Activated CD8-positive, alpha-beta T cell treated with anti-CD3 and anti-CD28 coated beads for 36 hours (primary cell): ENCODE measurements at places on chromosomes 7 and 10.

DNA sequence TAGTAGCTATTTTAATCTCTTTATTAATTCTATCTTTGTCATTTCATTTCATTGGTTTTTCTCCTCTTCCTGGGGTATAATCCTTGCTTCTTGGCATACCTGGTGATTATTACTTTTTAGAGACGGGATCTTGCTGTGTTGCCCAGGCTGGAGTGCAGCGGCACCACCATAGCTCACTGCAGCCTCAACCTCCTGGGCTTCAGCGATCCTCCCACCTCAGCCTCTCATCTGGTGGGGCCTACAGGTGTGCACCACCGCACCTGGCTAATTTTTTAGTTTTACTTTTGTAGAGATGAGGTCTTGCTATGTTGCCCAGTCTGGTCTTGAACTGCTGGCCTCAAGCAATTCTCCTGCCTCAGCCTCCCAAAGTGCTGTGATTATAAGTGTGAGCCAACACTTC is 22.0 kb upstream of the OCM2 start:
- no peak for DNase-seq

GRCh38 chr7:152677808-152678670 is 2.1 kb upstream of the XRCC2 start:
- DNase-seq = no peak

GRCh38 chr7:27697861-27698430 is 35.3 kb upstream of the HIBADH start:
- DNase-seq = peak; percentile 34

DNA sequence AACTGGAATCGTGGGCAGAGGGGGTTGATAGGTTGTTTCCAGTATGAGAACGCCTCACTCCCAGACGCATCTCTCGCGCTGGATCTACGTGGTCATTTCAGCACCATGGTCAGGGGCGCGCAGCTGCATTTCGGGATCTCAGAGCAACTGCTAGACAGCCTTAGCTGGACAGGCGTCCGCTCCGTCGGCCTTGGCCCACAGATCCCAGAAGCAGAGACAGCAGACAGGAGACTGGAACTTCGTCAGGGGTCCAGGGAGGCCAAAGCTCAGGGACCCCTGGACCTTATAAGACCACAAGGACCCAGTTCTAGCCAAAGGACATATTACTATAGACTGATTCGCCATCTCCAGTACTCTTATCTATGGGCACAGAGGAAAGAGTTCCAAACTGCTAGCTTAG is 5.3 kb downstream of the NEUROG3 start:
- peak; percentile 59 for DNase-seq

GRCh38 chr10:78947733-78948132 is 121.0 kb upstream of the ZMIZ1 start:
- no peak for DNase-seq

DNA sequence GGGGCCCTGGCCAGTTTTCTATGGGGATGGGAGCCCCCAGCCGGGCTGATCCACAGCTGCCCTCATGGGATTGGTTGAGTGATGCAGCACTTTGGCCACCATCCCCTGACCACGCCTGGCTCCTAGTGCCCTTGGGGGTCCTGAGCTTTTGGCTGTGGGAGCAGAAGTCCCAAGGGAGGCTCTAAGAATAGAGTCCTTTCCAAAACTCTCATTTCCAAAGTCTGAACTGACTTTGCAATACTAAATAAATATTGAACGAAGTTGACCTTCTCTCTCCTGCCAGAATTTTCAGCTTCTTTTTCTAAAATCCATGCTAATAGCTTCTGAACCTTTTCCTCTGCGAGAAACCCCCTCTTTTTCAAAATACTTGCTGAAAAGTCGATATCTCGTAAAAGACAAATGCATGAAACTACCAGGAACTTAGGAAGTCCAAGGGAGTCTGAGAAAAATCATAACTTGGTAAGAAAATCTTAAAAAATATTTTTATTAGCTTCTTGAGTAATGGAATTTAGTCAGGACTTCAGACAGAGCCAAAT is 62.7 kb upstream of the IGFBP3 start:
- DNase-seq = no peak

GRCh38 chr7:69598487-69599285 is 411 bp downstream of the AUTS2 start:
- peak; percentile 8 for DNase-seq

GRCh38 chr7:100965723-100966541 is 3.4 kb upstream of the MUC12 start:
- peak; percentile 85 for DNase-seq

DNA sequence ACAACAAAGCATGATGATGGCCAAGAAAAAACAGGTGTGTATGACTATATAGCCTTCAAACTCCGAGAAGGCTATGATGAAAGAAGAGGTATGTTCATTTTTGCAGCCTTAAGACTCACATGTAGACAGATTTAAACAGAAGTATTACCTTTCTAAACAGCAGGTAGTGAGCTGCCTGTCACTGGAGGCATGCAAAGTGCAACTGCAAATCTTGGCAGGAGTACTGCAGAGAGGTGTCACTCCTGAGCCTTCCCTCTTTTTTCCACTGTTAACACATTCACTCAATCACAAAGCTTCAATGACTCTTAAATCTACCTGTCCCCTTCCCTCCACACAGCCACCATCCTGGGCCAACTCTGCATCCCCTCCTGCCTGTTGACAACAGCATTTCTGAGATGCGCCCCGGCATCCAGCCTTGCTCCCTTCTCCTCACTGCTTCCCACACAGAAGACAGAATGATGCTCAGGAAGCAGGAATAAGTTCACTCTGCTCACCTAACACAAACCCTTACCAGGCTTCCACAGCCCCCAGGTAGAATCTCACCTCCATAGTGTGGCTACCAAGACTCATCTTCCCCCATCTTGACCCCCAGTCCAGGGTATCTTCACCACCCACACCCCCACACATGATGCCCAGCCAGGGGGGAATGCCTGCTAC is 161.9 kb upstream of the ZMIZ1 start:
- no peak for DNase-seq

GRCh38 chr7:84042110-84042539 is 152.5 kb downstream of the SEMA3A start:
- DNase-seq = no peak

DNA sequence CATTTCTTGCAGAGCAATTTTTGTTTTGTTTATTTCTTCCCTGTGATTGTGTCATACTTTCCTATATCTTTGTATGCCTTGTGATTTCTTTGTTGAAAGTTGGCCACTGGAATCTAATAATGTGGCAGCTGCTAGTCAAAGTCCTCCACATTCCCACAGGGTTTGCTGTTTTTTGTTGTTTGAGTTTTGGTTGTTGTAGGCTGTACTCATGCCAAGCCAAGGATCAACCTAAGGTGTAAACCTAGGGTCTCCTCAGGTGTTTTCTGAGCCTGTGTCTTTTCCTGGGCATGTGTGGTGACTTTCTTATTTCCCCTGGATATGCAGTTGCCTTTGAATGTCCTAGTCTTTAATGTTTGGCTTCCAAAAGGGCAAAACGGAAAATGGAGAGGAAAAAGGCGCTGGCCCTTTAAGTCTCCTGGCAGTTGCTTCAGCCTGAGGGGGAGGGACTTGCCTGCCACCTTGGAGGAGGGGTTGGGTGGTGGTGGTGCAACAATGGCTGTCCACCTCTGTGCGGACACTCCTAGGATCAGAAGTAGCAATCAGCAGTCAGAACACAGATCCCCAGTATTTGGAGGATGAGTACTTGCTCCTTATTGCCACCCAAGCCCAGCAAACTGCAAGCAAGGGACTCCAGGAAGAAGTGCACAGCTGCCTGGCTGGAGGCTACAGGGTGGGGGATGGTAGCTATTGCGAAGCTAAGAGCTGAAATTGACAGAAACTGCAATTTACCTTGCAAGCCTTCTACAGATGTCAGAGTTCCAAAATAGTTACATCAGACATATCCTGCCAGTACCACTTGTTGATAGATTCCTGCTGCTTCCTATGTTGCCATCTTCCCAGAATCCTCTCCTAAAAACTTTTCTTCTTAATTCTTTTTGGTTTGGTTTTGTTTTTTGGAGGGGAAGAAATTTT is 5.6 kb upstream of the ZNF518A start:
- DNase-seq = no peak

GRCh38 chr10:76975126-76975525 is 662.5 kb downstream of the KCNMA1 start:
- DNase-seq = no peak

DNA sequence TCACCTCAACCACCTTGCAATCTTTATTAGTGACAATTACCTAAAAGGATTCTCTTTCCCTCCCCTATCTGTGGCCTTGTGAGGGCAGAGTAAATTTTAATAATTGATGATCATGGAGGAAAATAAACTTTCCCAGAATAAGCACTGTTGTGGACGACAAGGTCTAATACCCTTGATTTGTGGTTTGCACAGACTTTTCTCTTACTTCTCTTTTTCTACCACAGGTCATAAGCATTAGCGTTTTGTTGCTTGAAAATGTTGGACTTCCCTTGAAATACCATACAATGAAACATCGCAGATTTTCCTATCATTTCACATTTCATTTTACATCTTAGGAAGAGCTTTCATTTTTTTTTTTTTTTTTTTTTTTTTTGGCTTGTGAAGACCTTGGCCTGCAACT is 188.1 kb upstream of the TMEM72 start:
- no peak for DNase-seq

DNA sequence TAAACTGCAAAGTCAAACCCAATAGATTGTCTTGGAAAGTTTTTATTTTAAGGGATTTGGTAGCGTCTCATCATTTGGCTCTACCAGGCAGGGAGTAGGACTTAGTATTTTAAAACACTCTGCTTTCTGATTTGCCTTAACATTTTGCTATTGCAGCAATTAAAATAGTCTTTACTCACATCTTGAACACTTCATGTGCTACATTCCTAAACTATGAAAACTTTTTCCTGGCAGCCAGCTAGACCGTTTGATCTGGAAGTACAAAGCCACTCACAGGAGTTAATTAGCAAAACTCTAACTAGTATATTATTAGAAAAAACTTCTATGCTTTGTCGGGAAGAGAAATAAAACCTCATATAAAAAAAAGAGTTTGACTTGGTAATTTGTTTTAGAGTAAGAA is 111.4 kb downstream of the TFPI2 start:
- DNase-seq = no peak
